ENCODE measurements at places on chromosomes 11 and 22.

GRCh38 chr11:70440206-70440605 lies 41.9 kb downstream of the CTTN start:
- DNase-seq: no peak

DNA sequence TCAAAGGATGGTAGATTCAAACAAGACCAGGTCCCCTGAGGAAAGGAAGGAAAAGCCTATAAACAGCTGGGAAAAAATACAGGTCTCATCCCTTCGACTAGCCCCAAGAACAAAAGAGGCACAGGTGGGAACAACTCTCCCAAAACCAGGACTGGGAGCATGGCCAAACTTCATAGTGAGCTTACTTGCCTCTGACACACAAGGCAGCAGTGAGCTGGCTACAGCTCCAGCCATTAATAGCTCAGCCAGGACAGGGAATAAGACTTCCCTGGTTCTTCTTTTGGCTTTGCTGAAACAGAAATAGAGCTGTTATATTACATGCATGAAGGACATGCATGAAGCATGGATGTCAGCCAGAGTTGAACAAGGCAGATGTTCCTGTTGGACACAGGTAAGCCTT lies at the start of gene OR10A2:
Gene OR10A2, plus strand, starts transcription at position 97 of the 400 bp plus-strand sequence. CDS start 6,698 bp downstream, outside the sequence.
- no peak for DNase-seq

DNA sequence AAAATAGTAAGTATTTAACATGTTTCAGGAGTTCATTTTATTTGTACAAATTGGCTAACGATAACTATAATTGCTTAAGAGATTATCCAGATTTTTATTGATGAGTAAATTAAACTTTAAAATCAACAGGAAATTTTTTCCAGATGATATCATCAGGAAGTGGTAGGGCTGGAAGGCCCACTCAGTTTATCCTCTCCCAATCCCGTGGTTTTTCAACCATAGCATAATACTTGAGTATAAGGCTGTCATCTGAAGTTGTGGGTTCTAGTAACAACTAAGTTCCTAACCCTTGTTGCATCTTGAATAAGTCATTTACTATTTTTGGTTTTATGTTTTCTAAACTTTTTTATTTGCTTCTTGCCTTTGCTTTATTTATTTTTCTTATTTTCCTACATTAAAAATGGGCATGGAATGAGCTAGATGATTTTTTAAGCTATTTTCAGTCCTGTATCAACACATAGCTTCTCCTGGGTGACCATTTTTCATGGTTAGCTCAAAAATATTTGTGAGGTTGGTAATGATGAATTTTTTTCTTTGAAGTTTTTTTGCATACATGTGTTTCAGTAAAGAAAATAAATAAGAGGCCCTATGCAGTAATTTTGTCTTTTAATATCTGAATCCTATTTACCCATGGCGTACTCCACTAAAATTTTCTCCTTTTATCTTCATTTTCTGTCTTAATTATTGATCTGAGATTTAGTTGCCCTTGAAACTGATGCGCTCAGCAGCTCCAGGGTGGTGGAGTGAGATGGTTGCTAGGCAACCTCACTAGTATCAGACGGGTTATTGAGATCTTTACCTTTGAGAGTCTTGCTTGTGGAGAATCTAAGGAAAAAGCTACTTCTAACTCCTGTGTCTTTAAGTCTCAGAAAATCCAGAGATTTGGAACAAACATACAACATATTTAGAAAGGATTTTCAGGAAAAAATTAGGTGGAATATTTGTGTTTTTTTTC lies 452.0 kb upstream of the CCDC179 start:
- DNase-seq: no peak

GRCh38 chr11:109435121-109435742 lies 13.2 kb downstream of the C11orf87 start:
- no peak for DNase-seq

GRCh38 chr11:13637125-13638069 lies 31.1 kb upstream of the FAR1 start:
- DNase-seq: no peak

DNA sequence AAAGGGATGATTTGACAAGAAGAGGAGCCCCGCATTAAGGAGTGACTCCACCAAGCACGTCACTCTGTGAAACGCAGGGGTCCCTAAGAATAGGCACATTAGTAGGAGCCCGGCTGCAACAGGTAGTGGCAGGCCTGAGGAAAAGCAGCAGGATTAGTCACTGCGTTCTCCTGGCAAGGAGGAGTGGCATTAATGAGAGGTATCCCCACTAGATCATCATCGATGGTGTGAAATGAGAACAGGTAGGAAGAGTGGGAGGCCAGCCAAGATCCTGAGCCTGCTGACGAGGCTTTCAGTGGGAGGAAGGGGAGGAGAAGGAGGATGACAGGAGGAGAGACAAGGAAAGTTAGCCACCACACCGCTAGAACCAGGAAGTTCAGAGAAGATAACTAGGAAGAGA lies 38.6 kb downstream of the NRXN2 start:
- no peak for DNase-seq

DNA sequence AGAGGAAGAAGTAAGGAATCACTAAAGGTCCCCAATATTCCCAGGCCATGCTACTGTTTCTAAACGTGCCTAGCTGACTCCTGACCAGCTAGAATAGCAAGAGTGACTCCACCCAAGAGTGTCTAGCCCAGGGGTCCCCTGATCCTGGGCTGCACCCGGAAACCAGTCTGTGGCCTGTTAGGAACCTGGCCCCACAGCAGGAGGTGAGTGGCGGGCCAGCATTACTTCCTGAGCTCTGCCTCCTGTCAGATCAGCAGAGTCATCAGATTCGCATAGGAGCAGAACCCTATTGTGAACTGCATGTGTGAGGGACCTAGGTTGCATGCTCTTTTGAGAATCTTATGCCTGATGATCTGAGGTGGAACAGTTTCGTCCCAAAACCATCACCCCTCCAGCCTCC lies 2.0 kb downstream of the MMP20 start:
- no peak for DNase-seq

DNA sequence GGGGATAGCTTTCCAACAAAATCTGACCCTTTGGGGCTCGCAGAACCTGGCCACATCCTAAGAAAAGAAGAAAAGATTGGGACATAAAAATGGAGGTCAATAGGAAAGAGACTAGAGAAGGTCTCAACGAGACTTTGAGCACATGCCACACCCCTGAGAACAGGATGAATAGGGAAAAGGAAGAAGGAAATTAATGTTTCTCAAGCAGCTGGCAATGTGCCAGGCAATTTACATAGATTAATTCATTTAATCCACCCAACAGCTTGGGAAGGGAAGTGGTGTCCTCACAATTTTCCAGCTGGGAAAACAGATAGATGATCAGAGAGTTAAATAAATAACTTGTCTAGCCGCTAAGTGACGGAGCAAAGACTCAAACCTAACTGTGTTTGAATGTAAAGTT lies 50.7 kb downstream of the PAMR1 start:
- no peak for DNase-seq

DNA sequence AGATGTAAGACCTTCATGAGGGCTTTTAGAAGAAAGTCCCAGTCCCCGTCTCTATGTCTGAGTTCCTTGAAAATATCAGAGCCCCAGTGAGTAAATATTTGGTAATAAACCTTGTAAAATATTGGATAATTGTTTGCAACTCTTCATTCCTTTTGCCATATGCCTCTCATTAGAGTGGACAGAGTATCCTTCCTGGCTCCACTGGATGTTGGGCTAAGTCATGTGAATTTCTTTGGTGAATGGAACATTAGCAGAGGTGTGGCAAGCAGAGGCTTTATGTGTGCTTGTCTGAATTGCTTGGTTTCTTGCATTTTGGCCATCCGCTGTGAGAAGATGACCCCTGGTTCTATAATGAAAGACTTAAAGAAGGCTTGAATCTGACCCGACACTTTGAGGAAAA lies 490.3 kb downstream of the METTL15 start:
- no peak for DNase-seq

GRCh38 chr11:68929706-68930570 lies 26.2 kb downstream of the IGHMBP2 start:
- no peak for DNase-seq

GRCh38 chr11:47288066-47288465 lies 18.1 kb downstream of the MADD start:
- no peak for DNase-seq

GRCh38 chr11:120747850-120748814 lies 236.6 kb downstream of the GRIK4 start:
- no peak for DNase-seq
